EL (cell line): ENCODE measurements at places on chromosomes 16 and 17.

DNA sequence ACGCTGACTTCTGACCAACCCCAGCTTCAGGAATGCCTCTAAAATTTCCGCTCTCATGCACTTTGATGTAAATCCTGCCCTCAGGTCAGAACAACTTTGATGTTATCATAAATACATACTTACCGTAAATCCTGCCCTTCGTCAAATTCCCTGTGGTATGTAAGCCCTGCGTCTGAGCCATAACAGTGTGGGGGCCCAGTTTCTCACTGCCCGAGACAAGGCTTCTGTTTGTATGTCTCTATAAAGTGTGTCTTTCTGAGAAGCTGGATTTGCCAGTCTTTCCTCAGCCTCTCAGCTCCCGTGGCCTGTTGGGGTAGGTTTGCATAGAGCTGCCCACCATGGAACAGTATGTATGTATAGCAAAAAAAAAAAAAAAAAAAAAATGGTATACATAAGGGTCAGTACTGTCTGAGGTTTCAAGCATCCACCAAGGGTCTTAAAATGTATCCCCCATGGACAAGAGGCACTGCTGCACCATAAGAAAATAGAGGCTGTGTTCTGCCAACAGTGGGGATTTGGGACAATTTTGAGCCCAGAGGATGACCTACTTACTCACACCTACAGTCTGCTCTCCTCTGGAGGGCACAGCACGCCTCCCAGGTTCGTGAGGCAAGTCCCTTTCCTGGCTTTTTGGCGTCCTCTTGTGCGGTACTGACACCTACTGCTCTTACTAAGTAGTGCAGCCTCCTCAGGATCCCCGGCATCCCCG lies 17.5 kb downstream of the PRMT7 start:
- DNase-seq = peak; percentile 78

- DNase-seq = no peak
Measured at GRCh38 chr16:86065711-86066110, 166.7 kb downstream of the IRF8 start.

DNA sequence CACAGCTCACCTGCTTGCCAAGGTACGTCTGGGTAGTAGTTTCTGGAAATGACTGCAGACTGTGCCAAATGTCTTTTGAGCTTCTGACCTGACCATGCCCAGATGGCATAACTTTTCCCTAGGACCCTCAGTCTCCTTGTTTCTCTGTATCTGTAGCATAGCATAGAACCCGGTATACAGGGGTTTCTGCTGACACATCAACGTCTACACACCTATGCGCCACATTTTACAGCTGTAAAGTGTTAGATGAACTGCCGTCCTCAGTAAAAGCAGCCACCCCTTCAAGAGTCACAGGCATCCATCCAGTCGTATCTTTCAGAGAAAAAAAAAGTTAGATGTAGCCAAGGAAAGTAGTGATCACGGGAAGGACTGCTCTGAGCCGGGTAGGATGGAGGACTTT lies 17.4 kb downstream of the KCTD2 start:
- no peak for DNase-seq

DNA sequence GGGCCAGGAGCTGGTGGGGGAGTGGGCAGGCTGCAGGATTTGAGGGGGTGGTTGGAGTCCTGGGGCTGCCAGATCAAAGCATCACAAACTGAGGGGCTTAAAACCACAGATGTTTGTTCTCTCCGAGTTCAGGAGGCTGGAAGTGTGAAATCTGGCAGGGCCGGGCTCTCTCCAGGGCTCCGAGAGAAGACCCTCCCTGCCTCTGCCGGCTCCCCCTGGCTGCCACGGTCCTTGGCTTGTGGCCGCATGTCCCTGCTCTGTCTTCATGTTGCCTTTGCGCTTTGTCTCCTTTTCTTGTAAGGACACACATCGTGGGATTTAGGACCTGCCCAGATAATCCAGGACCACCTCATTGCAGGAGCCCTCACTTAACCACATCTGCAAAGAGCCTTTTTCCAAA lies 139.8 kb upstream of the GSE1 start:
- DNase-seq = no peak

GRCh38 chr17:48307814-48308411 lies 122.1 kb downstream of the SKAP1 start:
- peak; percentile 63 for DNase-seq

- DNase-seq = no peak
Measured at GRCh38 chr16:46427340-46428107, 193.7 kb downstream of the SHCBP1 start.

GRCh38 chr17:77686903-77687302 lies 271.6 kb upstream of the TNRC6C start:
- no peak for DNase-seq
